ENCODE measurements at places on chromosomes 2 and 18.

- no peak for DNase-seq
These were observed 76.9 kb upstream of the GCFC2 start for GRCh38 chr2:75787532-75788132.

GRCh38 chr2:120473522-120474271, 127.8 kb downstream of the INHBB start:
- no peak for DNase-seq

DNA sequence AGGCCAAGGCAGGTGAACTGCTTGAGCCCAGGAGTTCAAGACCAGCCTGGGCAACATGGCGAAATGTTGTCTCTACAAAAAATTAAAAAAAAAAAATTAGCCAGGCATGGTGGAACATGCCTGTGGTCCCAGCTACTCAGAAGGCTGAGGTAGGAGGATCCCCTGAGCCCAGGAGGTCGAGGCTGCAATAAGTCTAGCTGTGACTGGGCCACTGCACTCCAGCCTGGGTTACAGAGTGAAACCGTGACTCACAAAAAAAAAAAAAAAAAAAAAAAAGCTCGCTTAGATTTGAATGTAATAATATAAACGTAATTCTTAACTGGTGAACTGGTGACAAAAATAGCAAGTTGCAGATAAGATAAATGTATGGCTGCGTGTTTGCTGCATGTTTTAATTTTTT, 56.5 kb downstream of the TFCP2L1 start:
- DNase-seq = no peak

GRCh38 chr2:114651933-114652332, 209.5 kb downstream of the DPP10 start:
- DNase-seq = no peak

- DNase-seq = no peak
These were observed 13.3 kb downstream of the SERTAD2 start for GRCh38 chr2:64640153-64641044.

GRCh38 chr2:141714496-141714895, 416.3 kb downstream of the LRP1B start:
- DNase-seq = no peak

- no peak for DNase-seq
These were observed 292.9 kb downstream of the XIRP2 start for GRCh38 chr2:167181134-167181533.

DNA sequence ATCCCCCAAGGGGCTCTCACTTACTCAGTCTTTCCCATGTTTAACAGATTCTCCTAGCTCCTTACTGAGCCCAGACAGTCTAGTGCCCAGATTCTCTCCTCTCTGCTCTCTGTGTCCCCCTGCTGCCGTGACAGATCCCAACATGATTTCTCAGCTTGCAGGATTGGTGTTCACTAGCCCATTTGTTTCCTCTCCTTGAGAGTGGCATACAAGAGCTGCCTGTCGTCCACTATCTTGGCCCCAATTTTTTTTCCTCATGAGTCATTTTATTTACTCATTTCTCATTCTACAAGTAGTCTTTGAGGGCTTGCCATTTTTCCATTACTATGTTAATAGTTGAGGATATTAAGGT, 199.9 kb upstream of the FN1 start:
- no peak for DNase-seq

- DNase-seq = no peak
These were observed 64.0 kb upstream of the PMAIP1 start for GRCh38 chr18:59835605-59836379.

Data from stimulated activated CD4-positive, alpha-beta T cell treated with anti-CD3 and anti-CD28 coated beads, Interleukin-15, amount 100 ng/mL, for 1 hour (primary cell).